ENCODE measurements at places on chromosomes 7 and 10. TPM values are rescaled to one million over a fixed set of nuclear protein-coding genes. Genes with fewer than 3 reads are reported as not detected.

- DNase-seq, result no peak
Observed at GRCh38 chr7:129189661-129190310, 1.4 kb downstream of the SMO start.

- DNase-seq, result no peak
Observed at GRCh38 chr7:55556031-55556430, 16.3 kb downstream of the VOPP1 start.

SPDYE11 gene
- not detected for total RNA-seq

ADIRF gene
- total RNA-seq, result 188 TPM

GRCh38 chr7:31710171-31710570, 23.2 kb downstream of the PPP1R17 start:
- DNase-seq, result no peak

DNA sequence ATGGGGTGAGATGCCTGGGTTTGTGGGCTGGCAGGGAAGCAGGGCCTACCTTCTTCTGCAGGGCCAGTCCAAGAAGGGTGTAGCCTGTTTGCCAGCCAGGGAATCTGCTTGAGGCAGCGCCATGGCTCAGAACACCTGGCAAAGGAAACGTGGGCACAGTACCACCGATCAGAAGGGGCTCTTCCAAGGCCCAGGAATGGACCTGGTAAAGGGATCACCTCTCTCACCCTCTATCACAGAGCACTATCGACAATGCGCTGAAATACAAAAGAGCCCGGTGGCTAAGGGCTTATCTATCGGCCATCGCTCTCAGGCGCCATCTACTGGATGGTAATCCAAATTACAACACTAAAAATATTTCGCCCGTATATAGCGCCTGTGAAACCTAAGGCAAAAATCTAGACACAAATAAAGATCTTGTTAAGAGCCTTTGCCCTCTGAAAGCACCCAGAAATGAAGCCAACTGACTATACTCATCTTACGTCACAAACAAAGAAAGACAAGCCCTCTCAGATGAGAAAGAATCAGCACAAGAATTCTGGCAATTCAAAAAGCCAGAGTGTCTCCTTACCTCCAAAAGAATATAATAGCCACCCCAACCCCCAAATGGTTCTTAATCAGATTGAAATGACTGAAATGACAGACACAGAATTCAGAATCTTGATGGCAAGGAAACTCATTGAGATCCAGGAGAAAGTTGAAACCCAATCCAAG, 217.8 kb upstream of the HPS1 start:
- no peak for DNase-seq

STYXL1 gene
- total RNA-seq, result 22.6 TPM

GRCh38 chr7:47693216-47693615, 111.3 kb upstream of the TNS3 start:
- DNase-seq, result no peak

CALML5 gene
- not detected for total RNA-seq

GRCh38 chr7:107103369-107103768, 58.9 kb downstream of the PRKAR2B start:
- DNase-seq, result no peak

DNA sequence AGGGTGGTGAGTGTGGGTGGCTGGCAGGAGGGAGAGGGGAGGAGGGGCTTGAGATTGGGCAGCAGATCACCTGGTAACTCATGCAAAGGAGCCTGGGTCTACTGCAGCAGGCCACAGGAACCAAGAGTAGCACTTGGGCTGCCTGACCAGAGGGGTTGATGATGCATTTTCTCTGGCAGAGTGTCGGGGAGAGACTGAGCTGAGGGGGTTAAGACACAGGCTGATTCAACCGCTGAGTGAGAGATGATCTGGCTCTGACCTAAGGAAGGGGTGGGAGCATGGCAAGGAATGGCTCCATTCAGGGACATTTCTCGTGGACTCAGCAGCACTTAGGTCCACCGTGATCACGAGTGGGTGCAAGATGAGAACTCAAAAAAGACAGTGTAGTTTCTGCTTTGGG, 115.5 kb upstream of the STK17A start:
- no peak for DNase-seq

- DNase-seq, result no peak
Observed at GRCh38 chr7:106964466-106964865, 80.0 kb upstream of the PRKAR2B start.

SKIDA1 gene
- 0.33 TPM for total RNA-seq

GRCh38 chr7:18177815-18178660, 150.4 kb upstream of the PRPS1L1 start:
- DNase-seq, result no peak

CYP2W1 gene
- total RNA-seq, result not detected

GRCh38 chr7:142866361-142867096, 11.7 kb downstream of the EPHB6 start:
- no peak for DNase-seq

DNA sequence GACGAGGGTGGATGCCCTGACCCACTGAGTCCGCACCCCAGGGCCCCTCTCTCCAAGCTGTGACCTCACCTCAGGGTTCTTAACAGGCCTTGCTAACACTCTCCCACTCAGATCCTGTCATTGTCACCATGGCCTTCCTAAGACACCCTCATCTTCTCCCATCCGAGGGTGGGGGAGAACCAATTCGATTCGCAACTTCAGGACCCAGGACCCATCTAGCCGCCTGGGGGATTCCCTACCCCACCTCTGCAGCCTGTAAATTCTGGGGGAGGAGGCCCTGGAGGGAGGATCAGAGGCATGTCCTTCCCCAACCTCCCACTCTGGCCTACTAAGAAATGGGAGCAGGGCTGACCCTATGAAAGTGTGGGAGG, 17.4 kb downstream of the TRIM8 start:
- no peak for DNase-seq

DNA sequence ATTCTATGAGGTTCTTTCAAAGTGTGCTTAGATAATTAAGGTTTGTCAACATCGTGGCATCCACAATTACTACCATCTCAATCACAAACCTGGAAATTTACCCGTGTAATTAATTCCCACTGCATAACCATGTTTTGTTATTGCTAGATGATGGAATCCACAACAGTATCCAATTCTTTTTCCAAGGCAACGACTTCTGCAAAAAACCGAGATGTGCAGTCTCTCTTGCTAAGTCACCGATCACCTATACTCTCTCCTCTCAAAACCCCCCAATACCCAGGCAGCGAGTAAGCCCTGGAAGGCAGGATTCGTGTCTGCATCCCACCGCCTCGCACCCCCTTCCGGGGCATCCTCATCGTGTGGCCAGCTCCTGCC, 678 bp upstream of the EIF4H start:
- no peak for DNase-seq

CNPY4 gene
- 9.6 TPM for total RNA-seq

DNA sequence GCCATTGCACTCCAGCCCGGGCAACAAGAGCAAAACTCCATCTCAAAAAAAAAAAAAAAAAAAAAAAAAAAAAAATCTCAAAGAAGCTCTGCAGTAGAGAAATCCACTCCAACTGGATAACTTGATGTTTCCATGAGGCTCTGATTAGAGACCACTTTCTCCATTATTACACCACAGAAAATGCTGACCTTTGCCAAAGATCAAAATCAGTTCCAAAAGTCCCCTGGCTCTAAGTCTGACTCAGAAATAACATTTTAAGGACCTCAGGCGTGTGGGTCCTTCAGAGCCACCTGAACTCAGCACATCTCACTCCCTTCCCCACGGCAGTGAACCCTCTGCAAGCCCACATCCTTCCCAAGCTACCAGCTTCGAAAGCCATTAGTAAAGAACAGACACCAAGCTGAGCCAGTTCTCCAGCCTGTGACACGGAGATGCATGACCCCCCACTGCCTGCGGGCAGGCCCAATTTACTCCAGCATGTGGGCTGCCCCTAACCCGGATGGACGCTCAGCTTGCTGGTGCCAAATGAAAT, 13.8 kb upstream of the TMEM120A start:
- no peak for DNase-seq

RARRES2 gene
- 153 TPM for total RNA-seq

- DNase-seq, result peak; percentile 87
Observed at GRCh38 chr10:124152139-124153022, 59.0 kb upstream of the CHST15 start.

LRGUK gene
- 0.95 TPM for total RNA-seq

- no peak for DNase-seq
Observed at GRCh38 chr10:53864846-53865245, 936.2 kb downstream of the PCDH15 start.

DNA sequence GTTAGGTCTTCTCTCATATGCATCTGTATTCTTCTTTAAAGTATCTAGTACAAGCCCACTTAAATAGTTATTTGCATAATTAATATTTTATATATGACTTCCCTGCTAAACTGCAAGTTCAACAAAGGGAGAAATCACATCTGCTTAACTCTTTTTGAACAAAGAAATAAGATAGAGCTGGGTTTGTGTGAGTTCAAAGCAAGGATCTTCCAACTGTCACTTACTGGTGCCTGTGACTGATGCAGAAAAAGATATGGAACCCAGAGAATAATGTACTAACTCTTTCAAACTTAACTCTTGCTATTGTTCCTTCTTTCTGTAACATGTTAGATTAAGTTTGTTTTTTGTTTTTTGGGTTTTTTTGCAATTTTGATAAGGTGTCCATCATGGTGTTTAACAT, 71.3 kb upstream of the SP4 start:
- no peak for DNase-seq

DNA sequence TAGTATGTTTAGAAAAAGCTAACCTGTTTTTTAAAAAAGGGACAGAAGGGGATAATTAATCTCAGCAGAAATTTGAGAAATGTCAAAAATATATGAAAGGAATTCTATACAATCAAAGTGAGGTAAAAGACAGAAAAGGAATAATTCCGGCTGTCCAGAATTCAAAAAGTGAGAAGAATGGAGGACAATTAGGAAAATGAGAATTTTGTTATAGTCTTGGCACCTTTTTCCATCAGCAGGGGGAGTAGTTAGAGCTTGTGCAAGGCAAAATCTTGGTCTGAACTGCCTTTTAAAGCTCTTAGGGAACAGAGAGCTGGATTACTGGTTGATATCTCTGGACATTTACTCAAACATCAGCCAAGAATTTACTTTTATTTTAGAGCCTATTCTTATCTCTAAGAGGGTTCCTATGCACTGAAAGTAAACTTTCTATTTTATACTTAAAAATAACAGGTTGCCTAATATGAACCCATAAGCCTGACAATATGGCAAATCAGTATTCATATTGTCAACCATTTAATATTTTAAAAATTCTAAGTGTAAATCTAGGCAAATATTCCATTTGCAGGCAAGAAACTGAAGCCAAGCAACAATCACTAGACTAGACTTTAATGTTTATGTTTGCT, 185.6 kb downstream of the ANK3 start:
- no peak for DNase-seq

GRCh38 chr10:9709849-9710248, 1307.8 kb upstream of the CELF2 start:
- no peak for DNase-seq

- DNase-seq, result peak; percentile 47
Observed at GRCh38 chr10:107814865-107815487, 650.5 kb upstream of the SORCS1 start.

FMC1 gene
- 12.8 TPM for total RNA-seq

GRCh38 chr7:18835001-18835690, 282.3 kb downstream of the TWIST1 start:
- no peak for DNase-seq

DNA sequence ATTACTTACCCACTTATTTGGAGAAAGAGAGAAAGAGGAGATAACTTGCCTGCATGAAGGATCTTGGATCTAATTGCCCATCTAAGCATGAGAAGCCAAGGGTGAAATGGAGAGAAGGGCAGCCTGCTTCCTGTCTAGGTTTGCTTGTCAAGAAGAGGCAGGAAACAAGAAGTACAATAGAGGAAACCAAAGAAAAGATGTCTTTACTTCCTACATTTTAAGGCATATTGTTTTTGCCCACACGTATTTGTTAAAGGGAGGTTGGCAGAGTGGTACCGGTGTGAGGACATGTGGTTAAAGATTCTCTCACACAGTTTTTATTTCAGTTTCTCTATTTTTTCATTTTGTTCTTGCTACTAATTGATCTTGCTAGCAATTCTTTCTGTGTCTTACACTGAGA, 6.0 kb upstream of the TAS2R38 start:
- no peak for DNase-seq

All from posterior vena cava (tissue), 2 donors.